ENCODE measurements at places on chromosomes 16 and 17.

- no peaks in the 10 kb centered on the region for H3K36me3 ChIP-seq
- H3K4me1 ChIP-seq: no peaks in the 10 kb centered on the region
- DNase-seq: no peak
- no peak overlapping the region for H3K4me3 ChIP-seq
- H3K27ac ChIP-seq: no peak overlapping the region
- H3K27me3 ChIP-seq: no peaks in the 10 kb centered on the region
Observed at GRCh38 chr17:10792151-10792550, 11.7 kb downstream of the TMEM238L start.

- H3K27me3 ChIP-seq: no peaks in the 10 kb centered on the region
- peaks cover 33% of the 10 kb centered on the region for H3K4me1 ChIP-seq
- H3K36me3 ChIP-seq: peaks cover 4% of the 10 kb centered on the region
- H3K27ac ChIP-seq: no peak overlapping the region
- H3K4me3 ChIP-seq: no peak overlapping the region
- DNase-seq: no peak
Observed at GRCh38 chr16:12087901-12088421, 111.4 kb downstream of the SNX29 start.

DNA sequence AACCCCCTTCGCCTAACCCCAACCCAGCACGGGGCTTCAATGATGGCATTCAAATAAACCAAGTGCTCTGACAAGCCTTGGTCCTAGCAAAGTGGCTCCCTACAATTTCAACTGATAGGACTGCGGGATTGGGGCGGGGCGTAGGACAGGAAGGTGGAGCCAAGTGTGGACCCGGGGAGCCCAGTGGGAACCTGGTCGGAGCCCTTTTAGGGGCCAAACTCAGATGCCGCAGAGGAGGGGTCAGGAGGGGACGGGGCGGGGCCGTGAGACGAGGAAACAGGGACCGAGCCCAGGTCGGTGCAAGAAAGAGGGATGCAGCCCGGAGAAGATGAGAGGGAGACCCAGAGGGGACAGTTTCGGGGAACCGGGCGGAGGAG, 13.2 kb upstream of the CDIPT start:
- H3K27me3 ChIP-seq: peaks cover 23% of the 10 kb centered on the region
- no peak for DNase-seq
- H3K4me1 ChIP-seq: peaks cover 20% of the 10 kb centered on the region
- H3K27ac ChIP-seq: no peak overlapping the region
- peak overlapping the region; percentile 45 for H3K4me3 ChIP-seq

GRCh38 chr16:58589326-58589905, 40.2 kb downstream of the CNOT1 start:
- no peaks in the 10 kb centered on the region for H3K4me1 ChIP-seq
- no peak overlapping the region for H3K4me3 ChIP-seq
- no peak overlapping the region for H3K27ac ChIP-seq
- no peaks in the 10 kb centered on the region for H3K27me3 ChIP-seq

DNA sequence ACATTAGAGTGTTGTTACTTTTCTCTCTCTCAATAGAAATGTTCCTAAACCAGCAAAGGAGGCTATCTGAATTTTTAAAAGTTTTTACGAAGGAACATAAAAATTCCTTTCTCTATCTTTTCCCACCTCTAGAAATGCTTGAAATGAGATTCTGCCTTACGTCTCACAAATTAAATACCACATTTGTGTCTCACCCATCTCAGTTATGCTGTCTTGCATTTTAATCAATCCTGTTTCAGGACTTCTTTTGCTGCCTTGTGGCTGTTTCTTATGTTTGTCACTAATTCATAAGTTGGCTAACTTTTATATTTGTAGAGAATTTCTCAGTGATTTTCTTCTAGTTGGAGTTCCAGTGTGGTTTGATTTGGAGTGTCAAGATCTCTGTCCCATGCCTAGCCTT, 3.5 kb downstream of the OMG start:
- H3K27me3 ChIP-seq: no peaks in the 10 kb centered on the region
- H3K36me3 ChIP-seq: no peaks in the 10 kb centered on the region
- no peak overlapping the region for H3K4me3 ChIP-seq
- no peak overlapping the region for H3K27ac ChIP-seq
- no peak for DNase-seq
- no peaks in the 10 kb centered on the region for H3K4me1 ChIP-seq

DNA sequence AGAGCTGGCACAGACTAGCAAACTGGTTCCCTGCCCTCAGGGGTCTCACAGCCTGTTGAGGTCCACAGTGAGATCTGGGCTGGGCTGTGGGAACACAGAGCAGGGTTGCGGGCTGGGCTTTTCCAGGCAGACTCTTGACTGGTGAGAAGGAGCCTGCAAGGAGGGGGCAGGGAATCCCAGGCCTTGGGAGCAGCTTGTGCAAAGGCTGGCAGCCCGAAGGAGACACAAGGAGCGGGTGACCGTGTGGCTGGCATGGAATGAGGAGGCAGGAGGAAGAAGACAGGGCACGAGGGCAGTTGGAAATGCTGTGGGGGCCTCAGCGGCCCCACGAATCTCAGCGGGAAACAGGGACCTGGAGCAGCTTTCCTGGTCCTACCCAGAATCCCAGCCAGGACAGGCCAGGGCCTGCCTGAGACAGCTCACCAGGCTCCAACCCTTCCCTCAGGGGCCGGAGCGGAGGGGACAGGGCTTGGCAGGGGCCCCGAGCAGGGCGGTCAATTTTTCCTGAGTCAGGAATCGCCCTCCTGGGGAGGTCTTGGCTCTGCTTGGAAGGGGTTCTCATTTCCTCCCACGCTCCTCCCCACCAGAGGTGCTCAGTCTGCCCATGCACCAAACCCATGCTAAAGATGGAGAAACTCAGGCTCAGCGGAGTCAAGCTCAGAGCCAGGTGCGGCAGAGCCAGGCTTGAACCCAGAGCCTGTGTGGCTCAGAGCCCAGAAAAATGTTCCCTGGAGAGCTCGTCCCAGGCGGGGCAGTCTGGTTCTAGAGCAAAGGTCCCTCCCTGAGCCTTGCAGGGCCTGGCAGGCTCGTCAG, 9.2 kb upstream of the SNN start:
- no peak overlapping the region for H3K27ac ChIP-seq
- DNase-seq: no peak
- no peaks in the 10 kb centered on the region for H3K27me3 ChIP-seq

- no peak for DNase-seq
- H3K27ac ChIP-seq: no peak overlapping the region
- no peak overlapping the region for H3K4me3 ChIP-seq
- H3K36me3 ChIP-seq: no peaks in the 10 kb centered on the region
Observed at GRCh38 chr17:58605986-58606385, 85.9 kb downstream of the TEX14 start.

GRCh38 chr17:19237389-19238166, 412 bp downstream of the EPN2 start:
- H3K27ac ChIP-seq: no peak overlapping the region
- H3K4me3 ChIP-seq: peak overlapping the region; percentile 92
- H3K4me1 ChIP-seq: peaks cover 11% of the 10 kb centered on the region

DNA sequence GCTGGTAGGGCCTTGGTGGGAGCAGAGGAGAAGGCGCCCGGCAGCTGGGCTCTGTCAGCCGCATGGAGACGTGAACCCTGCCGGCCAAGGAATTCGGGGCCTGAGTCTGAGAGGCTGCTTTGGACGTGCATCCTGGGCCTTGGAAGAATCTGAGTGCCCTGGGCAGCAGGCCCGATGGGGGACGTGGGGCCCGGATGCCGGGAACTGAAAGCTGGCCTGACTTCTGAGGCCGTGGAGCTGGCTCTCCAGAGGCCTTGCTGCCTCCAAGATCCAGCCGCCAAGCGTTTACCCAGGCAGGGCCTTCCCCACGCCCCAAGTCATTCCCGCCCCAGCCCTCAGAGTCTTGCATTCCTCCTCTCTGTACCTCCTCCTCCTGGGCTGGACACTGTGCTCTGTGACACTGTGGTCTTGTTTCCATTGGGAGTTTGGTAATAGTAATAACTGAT, 37.2 kb downstream of the NKD1 start:
- H3K27me3 ChIP-seq: no peaks in the 10 kb centered on the region
- H3K36me3 ChIP-seq: no peaks in the 10 kb centered on the region
- H3K4me3 ChIP-seq: no peak overlapping the region

- H3K4me3 ChIP-seq: no peak overlapping the region
- H3K36me3 ChIP-seq: no peaks in the 10 kb centered on the region
- no peaks in the 10 kb centered on the region for H3K27me3 ChIP-seq
- no peak for DNase-seq
- H3K27ac ChIP-seq: no peak overlapping the region
Observed at GRCh38 chr17:76107509-76107908, 3.9 kb upstream of the EXOC7 start.

DNA sequence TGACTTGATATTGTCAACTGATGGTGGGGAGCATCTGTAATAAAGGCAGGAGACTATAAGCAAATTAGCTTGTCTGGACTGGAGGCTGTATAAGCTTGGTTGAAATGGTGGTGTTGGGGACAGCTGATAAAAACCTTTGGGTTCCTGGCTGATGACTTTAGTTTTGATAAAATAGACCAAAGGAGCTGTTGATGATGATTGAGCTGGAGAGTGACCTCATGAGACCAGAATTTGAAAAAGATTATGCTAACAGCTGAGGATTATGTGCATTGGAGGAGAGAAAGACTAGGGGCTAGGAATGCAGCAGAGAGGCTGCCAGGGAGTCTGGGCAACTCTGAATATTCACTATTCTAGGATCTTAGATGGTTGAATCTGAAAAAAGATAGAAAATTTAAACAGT, 8.7 kb upstream of the CDC27 start:
- DNase-seq: no peak
- H3K4me1 ChIP-seq: peaks cover 16% of the 10 kb centered on the region
- no peaks in the 10 kb centered on the region for H3K27me3 ChIP-seq
- H3K4me3 ChIP-seq: no peak overlapping the region
- H3K36me3 ChIP-seq: no peaks in the 10 kb centered on the region
- no peak overlapping the region for H3K27ac ChIP-seq

GRCh38 chr17:50154604-50155003, 4.1 kb upstream of the PPP1R9B start:
- no peak overlapping the region for H3K27ac ChIP-seq
- no peak for DNase-seq
- H3K4me3 ChIP-seq: no peak overlapping the region
- H3K27me3 ChIP-seq: no peaks in the 10 kb centered on the region

DNA sequence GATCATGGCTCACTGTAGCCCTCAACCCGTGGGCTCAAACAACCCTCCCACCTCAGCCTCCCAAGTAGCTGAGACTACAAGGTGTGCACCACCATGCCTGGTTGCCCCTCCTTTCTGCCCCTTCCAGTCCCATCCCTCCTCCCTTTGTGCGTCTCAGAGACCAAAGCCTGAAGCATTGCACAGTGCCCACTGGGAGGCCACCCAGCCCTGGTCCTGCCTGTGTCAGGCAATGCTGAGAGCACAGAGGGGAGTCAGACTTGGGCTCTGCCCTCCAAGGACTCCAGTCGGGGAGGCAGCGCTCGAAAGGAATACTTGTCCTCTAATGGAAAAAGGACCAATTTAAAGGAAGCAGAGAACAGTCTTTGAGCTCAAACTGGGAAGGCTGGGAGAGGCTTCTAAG, 20.4 kb downstream of the RAI1 start:
- peaks cover 13% of the 10 kb centered on the region for H3K4me1 ChIP-seq
- no peak overlapping the region for H3K27ac ChIP-seq
- H3K36me3 ChIP-seq: peaks cover 3% of the 10 kb centered on the region

GRCh38 chr17:8503368-8503767, 67.7 kb downstream of the NDEL1 start:
- no peaks in the 10 kb centered on the region for H3K36me3 ChIP-seq
- H3K27ac ChIP-seq: no peak overlapping the region
- no peaks in the 10 kb centered on the region for H3K4me1 ChIP-seq
- no peak overlapping the region for H3K4me3 ChIP-seq

GRCh38 chr17:39171933-39172332, 6.0 kb upstream of the ARL5C start:
- peaks cover 29% of the 10 kb centered on the region for H3K4me1 ChIP-seq
- peaks cover 14% of the 10 kb centered on the region for H3K36me3 ChIP-seq
- H3K27ac ChIP-seq: no peak overlapping the region
- H3K4me3 ChIP-seq: no peak overlapping the region
- DNase-seq: no peak
- H3K27me3 ChIP-seq: peaks cover 4% of the 10 kb centered on the region

DNA sequence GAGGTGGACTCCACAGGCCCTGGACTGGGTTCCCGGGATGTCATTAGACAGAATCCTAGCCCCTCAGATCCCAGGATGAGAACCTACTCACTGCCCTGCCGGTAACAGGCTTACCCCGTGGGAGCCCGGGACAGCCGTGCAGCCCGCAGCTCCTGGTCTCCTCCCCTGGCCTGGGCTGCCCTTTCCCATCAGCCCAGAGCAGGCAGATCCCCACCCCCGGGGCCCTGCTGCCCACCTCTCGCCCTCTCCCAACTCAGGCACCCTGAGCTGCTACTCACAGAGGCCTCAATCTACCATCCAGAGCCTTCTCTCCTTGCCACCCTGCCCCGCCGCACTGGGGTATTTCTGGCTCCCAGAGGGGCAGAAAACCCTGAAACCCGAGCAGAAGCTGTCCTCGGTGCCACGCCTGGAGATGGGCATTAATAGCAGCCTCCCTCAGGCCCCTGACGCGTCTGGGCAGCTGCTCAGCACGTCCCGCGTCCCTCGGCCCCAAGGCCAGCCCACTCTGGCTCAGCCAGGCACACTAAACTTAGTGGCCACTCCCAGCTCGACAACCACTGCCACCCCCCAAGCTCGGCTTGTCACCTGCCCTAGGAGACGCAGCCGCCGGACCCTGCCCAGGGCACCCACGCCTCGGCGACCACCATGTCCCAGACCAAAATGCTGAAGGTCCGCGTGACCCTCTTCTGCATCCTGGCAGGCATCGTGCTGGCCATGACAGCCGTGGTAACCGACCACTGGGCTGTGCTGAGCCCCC, at the start of gene CACNG1:
TSS of gene CACNG1 (plus strand) at position 539 of the 757 bp plus-strand sequence. CDS start at position 646, 107 bp downstream.
- H3K27me3 ChIP-seq: no peaks in the 10 kb centered on the region
- no peak for DNase-seq
- H3K27ac ChIP-seq: no peak within 1 kb of the TSS
- no peaks in the 10 kb centered on the region for H3K36me3 ChIP-seq

Measured in CD4-positive, alpha-beta T cell (primary cell).